ENCODE measurements at places on chromosomes 4 and X.

DNA sequence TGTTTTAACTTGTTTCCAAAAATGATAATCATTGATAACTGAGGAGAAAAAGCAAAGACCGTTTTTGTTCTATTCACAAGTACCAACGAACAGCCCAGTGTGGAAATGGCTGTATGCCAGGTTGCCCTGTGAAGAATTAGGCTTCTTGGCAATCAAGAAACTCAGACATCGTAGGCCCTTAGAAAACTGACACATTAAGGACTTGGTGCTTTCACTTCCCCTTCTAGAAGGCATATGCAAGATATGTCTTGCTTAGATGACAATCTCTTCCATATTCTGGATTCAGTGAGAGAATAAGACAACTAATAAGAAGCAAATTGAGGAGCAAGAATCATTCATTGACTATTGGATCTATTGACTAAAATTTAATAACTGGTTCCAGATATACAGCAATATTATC lies 56.6 kb downstream of the ANAPC10 start:
- no peak for DNase-seq

GRCh38 chr4:184655889-184656869 lies 6.6 kb downstream of the PRIMPOL start:
- no peak for DNase-seq

GRCh38 chr4:44674471-44674870 lies 3.7 kb upstream of the GUF1 start:
- no peak for DNase-seq

GRCh38 chr4:79177388-79177787 lies 148.5 kb downstream of the NAA11 start:
- no peak for DNase-seq

DNA sequence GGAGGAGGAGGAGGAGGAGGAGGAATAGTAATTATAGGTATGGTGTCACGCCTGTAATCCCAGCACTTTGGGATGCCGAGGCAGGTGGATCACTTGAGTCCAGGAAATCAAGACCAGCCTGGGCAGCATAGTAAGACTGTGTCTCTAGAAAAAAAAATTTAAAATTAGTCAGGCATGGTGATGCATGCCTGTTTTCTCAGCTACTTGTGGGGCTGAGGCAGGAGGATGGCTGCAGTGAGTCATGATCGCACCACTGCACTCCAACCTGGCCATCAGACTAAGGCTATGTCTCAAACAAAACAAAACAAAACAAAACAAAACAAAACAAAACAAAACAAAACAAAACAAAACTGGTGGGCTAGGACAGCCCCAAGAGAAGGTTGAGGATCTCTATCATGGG lies 3.0 kb downstream of the STARD8 start:
- DNase-seq = no peak

DNA sequence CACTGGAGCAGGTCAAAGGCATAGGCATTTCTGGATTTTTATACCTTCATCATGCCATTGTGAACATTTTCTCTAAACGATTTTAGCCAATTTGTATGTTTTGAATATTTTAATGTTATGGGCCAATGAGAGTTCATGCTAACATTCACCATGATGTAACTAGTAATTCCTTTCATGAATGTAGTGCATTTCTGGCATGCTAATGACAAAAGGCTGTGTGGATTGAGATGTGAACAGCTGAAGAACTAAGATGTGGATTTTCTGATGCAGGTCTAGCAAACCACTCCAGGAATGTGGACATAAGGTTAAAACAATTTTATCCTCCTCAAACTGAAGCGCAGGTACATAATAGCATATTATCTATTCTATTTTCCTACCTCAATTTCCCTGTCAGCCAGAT lies 269.4 kb downstream of the NLGN4X start:
- no peak for DNase-seq

- peak; percentile 52 for DNase-seq
These were observed 569 bp upstream of the FHL1 start for GRCh38 chrX:136146614-136147314.

GRCh38 chr4:41258783-41259182 lies 2.1 kb downstream of the UCHL1 start:
- no peak for DNase-seq

DNA sequence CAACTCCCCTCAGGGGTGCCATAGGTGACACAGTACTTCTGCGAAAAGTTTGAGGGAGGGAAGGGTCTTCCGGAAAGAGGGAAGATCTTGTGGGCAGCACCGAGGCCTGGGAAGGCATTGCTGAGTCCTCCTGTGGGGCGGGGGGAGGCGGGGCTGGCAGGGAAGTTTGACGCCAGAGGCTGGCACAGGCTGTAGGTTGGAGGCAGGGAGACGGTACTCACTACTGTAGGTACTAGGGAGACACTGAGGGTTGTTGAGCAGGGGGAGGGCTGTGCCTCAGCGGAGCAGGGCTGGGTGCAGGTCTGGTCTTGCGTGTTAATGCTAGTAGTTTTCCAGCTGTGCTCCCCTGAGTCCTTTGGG lies 23.3 kb upstream of the PSAPL1 start:
- no peak for DNase-seq

GRCh38 chr4:83189631-83190136 lies 75.2 kb upstream of the PLAC8 start:
- DNase-seq = no peak

DNA sequence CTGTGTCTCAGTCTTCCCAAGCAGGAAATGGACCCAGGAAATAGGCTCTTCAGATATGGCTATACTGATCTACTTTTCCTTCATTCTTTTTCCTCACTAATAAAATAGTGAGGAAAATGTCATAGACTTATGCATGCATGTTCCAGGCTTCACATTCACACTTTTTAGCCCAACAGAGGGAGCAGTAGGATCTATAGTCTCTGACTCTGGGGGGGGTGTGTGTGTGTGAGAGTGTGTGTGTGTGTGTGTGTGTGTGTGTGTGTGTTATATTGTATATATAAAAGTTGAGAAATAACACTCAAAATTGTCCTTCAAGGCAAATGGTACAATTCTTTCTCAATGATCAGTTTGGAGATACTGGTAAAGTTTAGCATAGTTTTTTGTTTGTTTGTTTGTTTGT lies 297.2 kb upstream of the GALNT7 start:
- DNase-seq = no peak

- DNase-seq = no peak
These were observed 426.1 kb downstream of the MID1IP1 start for GRCh38 chrX:39227371-39227770.

DNA sequence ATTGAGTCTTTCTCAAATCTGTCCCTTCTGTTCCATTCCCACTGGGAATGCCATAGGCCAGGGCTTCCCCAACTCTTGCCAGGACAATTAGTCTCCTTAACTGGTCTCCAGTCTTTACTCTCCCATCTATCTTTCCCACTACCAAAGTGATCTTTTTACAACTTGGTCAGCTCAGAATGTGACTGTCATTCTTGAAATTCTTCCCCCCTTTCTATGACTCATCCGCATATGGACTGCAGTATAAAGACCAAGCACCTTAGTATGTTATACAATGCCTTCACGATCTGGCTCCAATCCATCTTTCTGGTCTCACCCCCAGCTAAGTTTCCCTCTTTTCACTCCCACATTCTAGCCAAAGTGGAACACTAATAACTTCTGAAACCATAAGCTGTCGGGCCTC lies 383.8 kb downstream of the OPHN1 start:
- no peak for DNase-seq

DNA sequence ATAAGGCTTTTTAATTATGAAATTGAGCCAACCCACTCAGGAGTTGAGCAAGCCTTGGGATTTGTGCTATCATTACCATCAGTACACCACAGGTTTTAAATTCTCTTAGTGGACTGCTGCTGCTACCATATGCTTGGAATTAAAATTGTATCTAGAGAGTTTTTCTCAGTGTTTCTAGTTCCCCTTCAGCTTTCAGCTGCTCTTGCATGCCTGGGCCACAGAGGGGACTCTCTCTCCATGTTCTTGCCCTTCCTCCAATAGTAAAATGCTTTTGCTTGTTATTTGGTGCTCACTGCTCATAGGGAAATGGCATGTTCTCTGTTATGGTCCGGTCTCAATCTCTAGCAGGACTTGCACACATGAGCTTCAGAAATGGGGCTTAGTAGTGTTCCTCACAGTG lies 101.9 kb downstream of the IGSF1 start:
- no peak for DNase-seq

Data from CD4-positive, alpha-beta T cell treated with Interleukin-17A for 4 hours (primary cell).